ENCODE measurements at places on chromosomes 2 and 18.

DNA sequence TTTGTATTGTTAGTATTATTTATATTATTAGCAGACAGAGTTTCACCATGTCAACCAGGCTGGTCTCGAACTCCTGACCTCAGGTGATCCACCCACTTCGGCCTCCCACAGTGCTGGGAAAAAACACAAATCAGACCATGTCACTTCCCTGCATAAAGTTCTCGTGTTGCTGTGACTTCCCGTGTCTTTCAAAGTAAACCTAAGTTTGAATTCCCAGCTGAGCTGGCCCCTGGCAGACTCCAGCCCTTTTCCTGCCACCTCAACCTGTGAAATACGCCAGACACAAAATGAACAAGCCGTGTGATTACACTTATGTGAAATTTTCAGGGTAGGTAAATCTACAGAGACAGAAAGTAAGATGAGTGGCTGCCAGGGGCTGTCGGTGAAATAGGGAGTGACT is 7.9 kb downstream of the BOK start:
- DNase-seq: no peak

DNA sequence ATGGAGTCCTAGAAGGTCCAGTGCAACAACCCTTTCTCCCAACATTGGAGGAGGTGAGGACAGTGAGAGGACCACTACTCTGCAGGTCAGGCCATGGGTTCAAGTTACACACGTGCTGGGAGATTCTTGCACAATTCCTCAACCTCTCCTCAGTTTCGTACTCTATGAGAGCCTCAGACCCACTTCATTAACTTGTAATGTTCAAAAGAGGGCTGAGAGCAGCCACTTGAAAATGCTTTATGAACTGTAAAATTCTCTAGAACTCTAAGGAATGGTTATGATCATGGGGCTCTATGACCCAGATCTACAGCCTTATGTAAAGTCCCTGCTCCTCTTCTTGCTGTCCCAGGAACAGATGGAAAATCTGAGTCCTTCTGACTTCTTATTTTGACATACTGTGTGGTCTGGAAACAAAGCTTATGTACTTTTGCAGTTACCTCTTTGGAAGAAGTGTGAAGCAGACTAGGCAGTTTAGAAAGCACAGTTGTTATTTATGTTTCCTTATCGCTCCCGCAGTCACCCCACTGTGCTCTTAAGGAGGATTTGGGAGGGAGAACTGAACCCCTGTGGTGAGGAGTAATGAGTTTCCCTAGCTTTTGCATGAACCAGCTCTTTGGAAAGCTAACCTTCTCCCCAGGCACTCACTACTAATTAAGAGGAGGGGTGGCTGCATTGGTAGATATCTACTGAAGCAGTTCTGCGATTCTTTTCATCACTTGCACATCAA is 296.6 kb downstream of the LRRTM1 start:
- no peak for DNase-seq

- no peak for DNase-seq
Observed at GRCh38 chr2:46874236-46874929, 41.2 kb downstream of the MCFD2 start.

- DNase-seq: no peak
Observed at GRCh38 chr18:35464831-35465279, 32.9 kb downstream of the INO80C start.

- DNase-seq: no peak
Observed at GRCh38 chr2:67806816-67807215, 256.0 kb downstream of the C1D start.

DNA sequence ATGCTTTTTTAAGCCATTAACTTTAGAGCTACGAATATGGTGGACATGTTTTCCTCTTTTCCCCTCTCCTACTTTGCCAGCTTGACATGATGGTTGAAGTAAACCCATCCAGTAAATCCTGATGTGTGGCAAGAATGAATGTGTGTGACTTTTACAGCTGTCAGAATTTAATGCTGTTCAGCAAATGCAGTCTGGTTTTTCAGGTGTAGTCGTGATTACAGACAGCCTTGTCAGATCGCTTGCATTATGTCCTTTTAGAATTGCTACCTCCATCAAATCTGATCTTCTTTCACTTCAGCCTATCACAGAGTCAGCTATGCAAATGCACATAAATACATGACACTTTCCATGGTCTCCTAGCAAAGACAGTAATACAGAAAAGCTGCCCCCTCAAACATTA is 278.5 kb downstream of the FBXO15 start:
- DNase-seq: no peak

- no peak for DNase-seq
Observed at GRCh38 chr18:2466978-2467377, 104.3 kb downstream of the METTL4 start.

DNA sequence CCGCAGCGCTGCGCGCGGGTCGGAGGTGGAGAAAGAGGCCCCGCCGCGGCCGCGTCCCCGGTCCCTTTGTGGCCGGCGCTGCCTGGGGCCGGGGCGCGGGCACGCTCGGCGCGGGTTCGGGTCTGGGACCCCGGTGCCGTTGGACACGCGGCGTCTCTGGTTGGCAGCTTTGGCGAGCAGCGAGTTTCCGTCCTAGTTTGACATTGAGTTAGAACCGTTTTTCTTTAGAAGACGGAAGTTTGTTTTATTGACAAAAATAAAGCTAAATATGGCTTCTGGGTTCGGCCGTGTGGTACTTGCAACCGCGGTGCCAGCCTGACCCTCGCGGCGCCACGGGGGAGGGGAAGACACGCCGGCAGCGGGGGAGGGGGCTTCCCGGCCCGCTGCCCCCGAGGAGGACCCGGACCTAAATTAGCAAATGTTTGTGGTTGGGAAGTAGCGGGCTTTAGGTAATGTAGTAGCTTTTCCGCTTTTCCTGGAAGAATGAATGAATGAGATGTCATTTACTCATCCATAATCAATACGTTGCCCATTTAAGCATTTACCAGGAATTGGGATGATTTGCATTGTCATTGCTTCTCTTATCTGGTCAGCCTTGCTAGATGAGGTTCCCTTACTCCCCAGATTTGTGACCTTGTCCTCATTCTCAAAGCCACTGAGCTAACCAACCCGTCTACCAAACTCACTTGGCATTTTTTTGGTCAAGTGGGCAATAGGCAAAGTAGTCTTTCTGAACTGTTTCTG is 530 bp downstream of the GALNT1 start:
- DNase-seq: no peak

- DNase-seq: no peak
Observed at GRCh38 chr2:74304332-74305148, 38.7 kb downstream of the SLC4A5 start.

DNA sequence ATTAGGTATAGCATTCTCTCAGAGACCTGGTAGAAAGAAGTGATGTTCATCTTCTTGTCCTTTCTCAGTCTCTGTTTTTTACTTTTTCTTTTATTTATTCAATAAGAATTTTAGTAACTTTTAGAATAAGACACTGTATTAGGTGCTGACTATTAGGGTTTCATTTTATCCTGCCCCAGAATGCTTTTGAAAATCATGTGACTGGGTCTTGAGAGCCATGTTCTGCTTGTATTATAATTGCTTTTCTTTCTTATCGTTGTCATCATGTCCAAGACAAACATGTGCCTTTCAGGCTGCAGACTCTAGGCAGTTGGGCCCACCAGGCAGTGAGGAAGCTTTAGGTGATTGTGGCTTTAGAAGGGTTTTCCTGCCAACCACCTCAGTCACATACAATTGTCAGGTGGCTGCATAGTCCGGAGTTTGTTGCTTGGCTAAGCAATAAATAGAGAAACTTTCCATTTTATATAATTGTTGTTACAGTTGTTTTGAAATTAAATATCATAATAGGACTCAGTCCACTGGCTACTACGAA is 15.1 kb downstream of the GRHL1 start:
- no peak for DNase-seq

- no peak for DNase-seq
Observed at GRCh38 chr2:234741976-234742375, 209.8 kb upstream of the SH3BP4 start.

DNA sequence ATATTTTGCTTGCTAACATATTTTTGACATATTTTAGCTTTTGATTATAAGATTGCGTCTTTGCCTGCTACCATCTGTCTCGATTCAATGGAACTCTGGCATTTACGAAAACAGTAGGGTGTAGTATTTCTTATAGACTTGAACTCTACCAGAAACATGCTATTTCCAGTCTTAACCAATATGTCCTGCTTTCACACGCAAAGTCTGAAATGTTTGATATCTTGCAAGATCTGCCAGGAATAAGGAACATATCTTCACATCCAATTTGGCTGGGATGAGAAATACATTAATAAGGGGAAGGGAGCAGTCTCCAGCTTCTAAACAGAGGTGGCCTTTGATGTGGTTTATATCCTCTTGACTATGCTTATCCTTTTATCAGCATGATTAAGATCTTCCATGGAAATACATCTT is 299.4 kb downstream of the ZNF521 start:
- no peak for DNase-seq

- DNase-seq: no peak
Observed at GRCh38 chr2:124953921-124954320, 928.8 kb downstream of the CNTNAP5 start.

DNA sequence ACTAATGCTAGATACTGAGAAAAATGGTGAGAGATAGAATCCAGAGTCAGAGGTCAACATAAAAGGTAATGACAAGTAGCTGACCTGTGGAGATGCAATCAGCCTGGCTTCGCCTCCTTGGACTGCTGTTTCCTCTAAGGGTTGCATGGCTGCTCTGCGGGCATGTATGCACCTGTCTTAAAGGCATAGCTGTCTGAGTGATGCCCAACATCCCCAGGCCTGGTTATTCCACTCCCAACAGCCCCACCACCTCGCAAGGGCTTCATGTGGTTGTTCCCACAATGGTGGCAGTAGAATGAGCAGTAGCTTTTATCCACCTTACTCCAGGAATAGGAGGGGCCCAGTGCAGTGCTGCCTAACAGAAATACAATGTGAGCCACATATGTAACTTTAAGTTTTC is 69.7 kb upstream of the ALK start:
- DNase-seq: no peak

DNA sequence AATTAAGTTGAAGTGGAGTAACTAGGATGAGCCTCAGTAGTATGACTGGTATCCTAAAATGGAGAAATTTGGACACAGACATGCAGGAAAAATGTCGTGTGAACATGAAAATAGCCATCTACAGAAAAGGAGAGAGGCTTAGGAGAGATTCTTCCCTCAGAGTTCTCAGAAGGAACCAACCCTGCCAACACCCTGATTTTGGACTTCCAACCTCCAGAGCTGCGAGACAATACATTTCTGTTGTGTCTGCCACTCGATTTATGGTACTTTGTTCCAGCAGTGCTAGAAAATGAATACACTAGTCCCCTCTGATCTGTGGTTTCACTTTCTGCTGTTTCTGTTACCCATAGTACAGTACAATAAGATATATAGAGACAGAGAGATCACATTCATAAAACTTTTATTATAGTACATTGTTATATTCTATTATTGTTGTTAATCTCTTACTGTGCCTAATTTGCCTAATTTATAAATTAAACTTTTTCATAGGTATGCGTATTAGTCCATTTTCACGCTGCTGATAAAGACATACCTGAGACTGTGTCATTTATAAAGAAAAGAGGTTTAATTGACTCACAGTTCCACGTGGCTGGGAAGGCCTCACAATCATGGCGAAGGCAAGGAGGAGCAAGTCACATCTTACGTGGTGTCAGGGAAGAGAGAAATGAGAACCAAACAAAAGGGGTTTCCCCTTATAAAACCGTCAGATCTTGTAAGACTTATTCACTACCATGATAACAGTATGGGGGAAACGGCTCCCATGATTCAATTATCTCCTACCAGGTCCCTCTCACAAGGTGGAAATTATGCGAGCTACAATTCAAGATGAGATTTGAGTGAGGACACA is 41.3 kb downstream of the PLEKHA3 start:
- no peak for DNase-seq

- no peak for DNase-seq
Observed at GRCh38 chr2:48116497-48116896, 210.2 kb upstream of the FBXO11 start.

GRCh38 chr2:26969077-26969844 is 1.2 kb upstream of the MAPRE3 start:
- no peak for DNase-seq

- DNase-seq: no peak
Observed at GRCh38 chr2:213086050-213086449, 65.4 kb downstream of the IKZF2 start.

DNA sequence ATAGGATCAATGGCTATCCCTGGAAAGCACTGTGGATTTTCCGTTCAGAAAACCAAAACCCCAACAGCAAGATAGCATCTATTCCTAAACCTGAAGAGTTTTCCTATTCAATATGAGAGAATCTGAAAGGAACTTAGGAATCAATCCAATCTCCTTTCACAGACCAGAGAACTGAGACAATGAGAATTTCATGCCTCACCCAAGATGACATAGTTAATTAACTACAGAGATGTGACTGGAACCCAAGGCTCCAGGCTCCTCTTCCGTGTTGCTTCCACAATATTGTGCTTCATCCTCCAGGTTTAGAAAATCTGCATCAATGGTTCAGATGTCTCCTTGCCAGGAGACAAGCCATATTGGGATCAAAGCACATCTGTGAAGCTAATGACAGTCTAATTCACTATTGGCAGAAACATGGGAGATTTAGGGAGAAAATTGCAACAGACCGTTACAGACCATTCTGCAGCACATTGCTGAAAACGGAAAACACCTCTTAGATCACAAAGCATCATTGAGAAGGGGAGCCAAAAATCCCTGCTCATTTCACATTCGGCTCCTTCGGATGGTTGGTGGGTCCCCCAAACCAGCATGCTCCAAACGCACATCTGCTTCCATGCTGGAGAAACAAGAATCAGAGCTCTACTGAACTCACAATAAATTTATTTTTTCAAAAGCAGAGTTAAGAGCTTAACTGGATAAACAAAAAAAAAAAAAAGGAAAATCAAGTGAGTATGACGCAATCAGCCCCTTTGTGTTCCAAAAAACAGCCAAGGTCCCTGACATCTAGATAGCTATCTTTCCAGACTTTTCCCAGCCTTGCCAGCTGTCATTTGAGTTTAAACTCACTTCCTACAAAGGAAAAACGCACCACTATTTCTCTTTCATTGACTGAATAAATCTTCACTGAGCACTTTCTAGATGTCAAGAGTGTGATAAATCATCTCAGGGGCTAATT is 290.3 kb downstream of the C1D start:
- no peak for DNase-seq

DNA sequence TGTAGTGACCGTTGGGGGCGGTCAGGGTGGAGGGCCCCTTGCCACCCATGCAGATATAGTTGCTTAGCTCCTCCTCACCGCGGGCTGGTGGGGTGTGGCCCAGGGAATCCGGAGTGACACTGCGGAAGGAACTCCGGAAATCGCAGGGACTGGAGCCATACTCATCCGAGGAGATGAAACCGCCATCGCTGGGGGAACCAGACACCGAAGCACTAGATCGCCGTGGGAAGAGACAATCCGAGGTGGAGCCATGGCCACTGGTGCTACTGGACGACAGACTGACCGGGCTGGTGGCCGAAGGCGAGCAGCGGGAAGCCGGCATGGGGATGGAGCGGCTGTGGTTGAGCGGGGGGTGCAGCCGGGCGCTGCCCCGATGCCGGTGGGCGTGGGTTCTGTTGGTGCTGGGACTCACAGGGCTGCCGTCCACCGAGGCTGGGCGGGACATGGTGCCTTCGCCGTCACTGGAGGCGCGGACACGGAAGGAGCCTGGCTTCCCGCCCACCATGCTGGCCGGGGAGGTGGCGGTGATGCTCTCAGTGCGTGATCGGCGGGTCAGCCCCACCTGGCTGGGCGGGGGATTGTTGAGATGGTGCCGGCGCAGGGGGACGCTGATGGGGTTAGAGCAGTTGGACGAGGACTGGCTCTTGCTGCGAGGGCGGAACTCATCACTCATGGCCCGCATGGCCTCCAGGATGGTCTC is 2.2 kb downstream of the IRS1 start:
- no peak for DNase-seq

Measured in stimulated activated CD8-positive, alpha-beta memory T cell treated with anti-CD3 and anti-CD28 coated beads, Interleukin-2, amount 100 ng/mL, for 48 hours (primary cell).